ENCODE measurements at places on chromosomes 7 and 10.

GRCh38 chr10:73997461-73997786 lies 492 bp upstream of the VCL start:
- no peak for DNase-seq

- no peak for DNase-seq
These were observed 62.0 kb downstream of the CFAP46 start for GRCh38 chr10:132880128-132880981.

GRCh38 chr7:104627516-104627915 lies 299.1 kb downstream of the LHFPL3 start:
- DNase-seq, result no peak

DNA sequence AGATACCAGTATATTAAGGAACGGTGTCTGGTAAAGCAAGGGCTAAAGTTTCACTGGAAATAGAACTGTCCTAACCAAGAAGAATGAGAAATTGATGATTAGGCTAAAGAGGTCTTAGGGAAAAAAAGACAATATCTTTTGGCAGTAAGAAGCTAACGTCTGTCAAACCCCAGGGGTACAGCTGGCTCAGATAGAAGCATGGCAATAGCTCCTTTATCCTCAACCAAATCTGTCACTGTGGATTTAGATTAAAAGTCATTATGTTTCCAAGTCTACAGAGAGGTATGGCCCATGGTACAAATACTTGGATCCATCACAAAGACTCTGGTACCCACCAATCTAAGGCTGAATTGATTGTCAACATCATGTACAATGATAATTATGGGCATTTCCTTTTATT lies 8.6 kb upstream of the SLC16A9 start:
- DNase-seq, result no peak

GRCh38 chr10:86899670-86900276 lies 57.6 kb downstream of the MMRN2 start:
- DNase-seq, result no peak

- DNase-seq, result no peak
These were observed 15.5 kb upstream of the SEMA3C start for GRCh38 chr7:80934321-80934720.

- no peak for DNase-seq
These were observed 81.4 kb downstream of the FAM185A start for GRCh38 chr7:102830197-102830596.

DNA sequence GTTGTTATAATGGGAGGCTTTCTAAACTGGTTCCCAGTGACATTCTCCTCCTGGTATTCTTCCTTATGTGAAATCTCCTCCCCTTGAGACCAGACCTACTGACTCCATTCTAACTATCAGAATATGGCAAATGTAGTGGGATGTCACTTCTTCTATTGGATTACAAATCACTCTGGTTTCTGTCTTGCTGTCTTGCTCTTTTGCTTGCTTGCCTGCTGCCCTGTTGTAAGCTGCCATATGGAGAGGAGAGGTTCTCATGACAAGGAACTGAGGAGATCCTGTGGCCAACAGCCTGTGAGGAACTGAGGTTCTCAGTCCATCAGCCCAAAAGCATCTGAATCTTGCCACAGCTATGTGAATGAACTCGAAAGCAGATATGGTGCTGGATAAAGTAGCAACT lies 4.7 kb upstream of the NRCAM start:
- DNase-seq, result no peak

DNA sequence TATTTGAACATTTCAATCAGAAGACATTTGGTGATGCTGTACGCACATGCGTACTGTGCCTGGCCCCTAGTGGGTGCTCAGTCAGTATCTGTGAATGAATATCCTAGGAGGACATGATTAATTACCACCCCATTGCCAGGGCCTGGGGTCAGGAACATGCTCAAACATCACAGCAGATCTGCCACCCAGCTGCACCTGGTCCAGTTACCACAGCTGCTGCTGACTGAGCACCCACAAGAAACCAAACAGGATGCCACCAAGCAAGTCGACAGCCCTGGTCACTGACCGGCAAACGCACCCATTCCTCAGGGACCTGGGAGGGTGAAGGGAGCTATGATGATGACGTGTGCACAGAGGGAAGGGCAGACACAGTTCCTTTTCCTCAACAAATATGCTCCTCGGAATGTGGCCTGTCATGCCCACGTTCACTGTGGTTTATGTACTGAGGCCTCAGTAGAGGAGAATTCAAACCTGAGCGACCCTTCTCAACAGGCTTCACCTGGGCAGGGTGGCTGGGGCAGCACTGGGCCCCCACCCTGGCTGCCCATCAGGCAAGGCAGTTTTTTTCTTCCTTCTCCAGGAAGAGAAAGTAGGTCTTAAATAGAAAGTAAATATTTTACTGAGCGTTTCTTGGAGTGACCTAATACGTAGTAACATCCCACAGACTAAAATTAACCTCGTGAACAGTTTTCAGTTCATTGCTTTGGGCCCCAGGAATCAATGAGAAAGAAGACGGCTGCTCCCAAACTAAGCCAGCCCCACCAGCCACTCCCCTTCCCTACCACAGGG lies 13.4 kb downstream of the CTBP2 start:
- DNase-seq, result no peak

- DNase-seq, result no peak
These were observed 5.2 kb downstream of the AGAP3 start for GRCh38 chr7:151091431-151091830.

DNA sequence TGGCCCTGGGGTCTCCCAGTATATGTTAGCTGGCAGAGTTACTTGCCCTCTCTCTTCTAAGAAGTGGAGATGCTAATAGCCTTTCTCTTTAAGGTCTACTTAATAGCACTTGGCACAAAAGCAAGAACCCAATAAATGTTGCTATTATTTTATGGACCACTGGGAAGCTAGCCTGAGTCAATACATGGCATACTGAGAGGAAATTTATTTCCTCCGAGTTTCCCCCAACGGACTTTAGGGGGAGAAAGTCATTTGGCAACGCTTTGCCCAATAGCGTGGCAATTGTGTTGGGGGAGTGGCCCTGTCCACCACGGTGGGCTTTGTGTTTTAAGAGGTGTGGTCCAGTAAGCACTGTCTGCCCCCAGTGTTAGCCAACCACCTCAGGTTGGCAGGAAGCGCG lies 87.4 kb upstream of the SMNDC1 start:
- DNase-seq, result no peak

- DNase-seq, result no peak
These were observed 17.1 kb downstream of the CNNM1 start for GRCh38 chr10:99346247-99346646.

GRCh38 chr7:117083648-117084047 lies 130.3 kb downstream of the ST7 start:
- no peak for DNase-seq
